ENCODE measurements at places on chromosomes 2 and 18. TPM values are rescaled to one million over a fixed set of nuclear protein-coding genes. Genes with fewer than 3 reads are reported as not detected.

- DNase-seq: no peak
- no peak overlapping the region for H3K27ac ChIP-seq
- no peaks in the 10 kb centered on the region for H3K4me1 ChIP-seq
- no peaks in the 10 kb centered on the region for H3K27me3 ChIP-seq
- H3K4me3 ChIP-seq: no peak overlapping the region
Measured at GRCh38 chr2:209681201-209681735, 90.4 kb upstream of the UNC80 start.

DNA sequence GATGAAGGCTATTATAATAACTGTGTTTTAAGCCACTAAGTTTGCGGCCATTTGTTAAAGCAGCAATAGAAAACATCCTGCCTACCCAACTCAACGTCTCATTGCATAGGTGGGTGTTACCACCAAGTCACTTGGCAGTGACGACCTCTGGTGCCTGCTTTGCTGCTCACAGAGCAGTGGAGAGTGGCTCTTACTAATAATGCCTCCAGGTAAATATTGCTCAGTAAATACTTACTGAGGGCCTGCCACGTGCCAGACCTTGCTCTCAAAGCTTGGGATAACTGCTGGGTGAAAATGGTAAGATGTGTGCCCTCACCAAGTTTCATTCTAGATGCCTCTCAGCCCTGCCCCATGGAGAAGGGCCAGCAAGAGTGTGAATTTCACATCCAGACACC is 27.7 kb downstream of the ITGA6 start:
- H3K4me1 ChIP-seq: peaks cover 2% of the 10 kb centered on the region
- no peaks in the 10 kb centered on the region for H3K36me3 ChIP-seq
- DNase-seq: no peak
- H3K4me3 ChIP-seq: no peak overlapping the region
- no peak overlapping the region for H3K27ac ChIP-seq
- H3K27me3 ChIP-seq: no peaks in the 10 kb centered on the region

The AOX1 gene
- 102 TPM for total RNA-seq

GRCh38 chr2:45102579-45103117 is 93.4 kb upstream of the SIX2 start:
- no peak overlapping the region for H3K27ac ChIP-seq
- H3K36me3 ChIP-seq: no peaks in the 10 kb centered on the region
- H3K27me3 ChIP-seq: no peaks in the 10 kb centered on the region
- H3K4me3 ChIP-seq: no peak overlapping the region
- H3K4me1 ChIP-seq: no peaks in the 10 kb centered on the region

The GCG gene
- total RNA-seq: not detected

DNA sequence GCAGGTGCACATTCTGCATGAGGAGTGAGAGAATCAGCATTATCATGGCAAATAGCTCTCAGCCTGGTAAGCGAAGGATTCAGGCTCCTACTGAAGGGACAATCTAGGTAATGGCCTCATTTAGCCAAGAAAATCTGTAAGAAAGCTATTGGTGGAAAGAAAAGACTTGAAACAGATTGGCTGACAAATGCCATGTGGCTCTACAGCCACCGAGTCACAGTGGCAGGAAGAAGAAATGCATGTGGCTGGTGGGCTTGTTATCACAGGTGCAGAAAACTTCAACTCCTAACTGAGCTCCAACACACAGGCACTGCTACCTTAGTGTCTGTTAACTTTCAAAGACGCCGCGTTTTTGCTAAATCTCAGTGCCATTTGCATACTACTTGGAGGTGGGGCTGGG is 60.6 kb upstream of the REV1 start:
- H3K36me3 ChIP-seq: no peaks in the 10 kb centered on the region
- no peaks in the 10 kb centered on the region for H3K27me3 ChIP-seq
- no peak overlapping the region for H3K27ac ChIP-seq
- DNase-seq: no peak
- H3K4me3 ChIP-seq: no peak overlapping the region

The DSC2 gene
- 4.2 TPM for total RNA-seq

- no peak overlapping the region for H3K4me3 ChIP-seq
- H3K27ac ChIP-seq: no peak overlapping the region
- H3K36me3 ChIP-seq: no peaks in the 10 kb centered on the region
- H3K4me1 ChIP-seq: no peaks in the 10 kb centered on the region
- H3K27me3 ChIP-seq: no peaks in the 10 kb centered on the region
Measured at GRCh38 chr2:119180892-119181291, 22.3 kb upstream of the C1QL2 start.

GRCh38 chr2:100470898-100471514 is 724 bp downstream of the NMS start:
- no peaks in the 10 kb centered on the region for H3K4me1 ChIP-seq
- H3K36me3 ChIP-seq: no peaks in the 10 kb centered on the region
- no peak overlapping the region for H3K4me3 ChIP-seq
- peak; percentile 52 for DNase-seq

Measured in ovary (tissue), 10 donors.